ENCODE measurements at places on chromosomes 5 and 9.
A peak's percentile ranks its signal among the peaks of the same experiment; 100 is the strongest.

DNA sequence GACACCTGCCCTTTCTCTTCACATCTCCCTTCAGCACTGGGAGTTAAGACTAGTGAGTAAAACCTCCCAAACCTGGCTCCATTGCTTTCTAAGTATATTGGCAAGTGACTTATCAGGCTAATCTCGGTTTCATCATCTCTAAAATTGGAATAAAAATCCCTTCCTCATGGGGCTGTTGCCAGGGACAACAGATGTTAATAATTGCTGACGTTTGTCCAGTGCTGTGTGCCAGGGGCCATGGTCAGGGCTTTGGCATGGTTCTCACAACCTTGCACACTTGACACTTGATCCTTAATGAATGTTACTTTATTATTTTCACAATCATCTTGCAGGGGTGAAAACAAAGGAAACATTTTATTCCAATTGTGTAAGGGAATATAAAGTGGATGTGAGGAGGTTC lies 1262.0 kb upstream of the WWC1 start:
- DNase-seq, result peak; percentile 22

- no peak for DNase-seq
Measured at GRCh38 chr5:135373736-135374515, 25.1 kb downstream of the MACROH2A1 start.

- peak; percentile 71 for DNase-seq
Measured at GRCh38 chr9:128625391-128626146, 31.1 kb downstream of the DYNC2I2 start.

- DNase-seq, result no peak
Measured at GRCh38 chr9:94927762-94928670, 201.5 kb downstream of the AOPEP start.

GRCh38 chr5:176781638-176782570 lies 28.5 kb upstream of the UNC5A start:
- no peak for DNase-seq

DNA sequence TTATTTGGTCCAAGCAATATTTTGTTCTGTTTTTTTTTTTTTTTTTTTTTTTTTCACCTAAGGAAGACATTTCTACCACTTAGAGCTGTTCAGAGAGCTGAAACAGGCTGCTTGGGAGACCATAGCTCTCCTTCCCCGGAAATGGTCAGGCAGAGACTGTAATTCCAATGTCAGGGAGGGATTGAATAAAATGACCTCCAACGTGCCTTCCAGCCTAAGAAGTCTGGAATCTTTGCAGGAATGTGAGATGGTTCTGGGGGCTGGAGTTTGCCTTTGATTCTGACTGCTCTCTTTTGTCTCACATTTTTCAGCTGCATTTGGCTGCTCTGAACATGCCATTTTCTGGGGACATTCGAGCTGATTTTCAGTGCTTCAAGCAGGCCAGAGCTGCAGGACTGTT lies 38.3 kb upstream of the TGFBR1 start:
- no peak for DNase-seq

Measured in body of pancreas (tissue), 4 donors.